ENCODE measurements at places on chromosomes 12 and 14.

DNA sequence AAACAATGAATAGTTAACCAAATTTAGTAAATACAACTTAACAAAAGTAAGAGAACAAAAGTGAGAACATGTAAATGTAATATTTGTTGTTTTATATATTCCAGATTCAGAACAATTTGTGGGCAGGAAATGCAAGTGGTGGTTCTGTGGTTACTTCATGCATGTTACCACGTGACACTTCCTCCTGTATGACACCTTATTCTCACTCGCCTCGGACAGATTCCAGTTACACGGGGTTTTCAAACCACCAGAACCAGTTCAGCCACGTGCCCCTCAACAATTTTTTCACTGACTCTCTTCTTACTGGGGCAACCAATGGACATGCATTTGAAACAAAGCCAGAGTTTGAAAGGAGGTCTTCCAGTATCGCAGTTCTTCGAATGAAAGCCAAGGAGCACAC is 21.0 kb downstream of the ALX1 start:
- DNase-seq = no peak

DNA sequence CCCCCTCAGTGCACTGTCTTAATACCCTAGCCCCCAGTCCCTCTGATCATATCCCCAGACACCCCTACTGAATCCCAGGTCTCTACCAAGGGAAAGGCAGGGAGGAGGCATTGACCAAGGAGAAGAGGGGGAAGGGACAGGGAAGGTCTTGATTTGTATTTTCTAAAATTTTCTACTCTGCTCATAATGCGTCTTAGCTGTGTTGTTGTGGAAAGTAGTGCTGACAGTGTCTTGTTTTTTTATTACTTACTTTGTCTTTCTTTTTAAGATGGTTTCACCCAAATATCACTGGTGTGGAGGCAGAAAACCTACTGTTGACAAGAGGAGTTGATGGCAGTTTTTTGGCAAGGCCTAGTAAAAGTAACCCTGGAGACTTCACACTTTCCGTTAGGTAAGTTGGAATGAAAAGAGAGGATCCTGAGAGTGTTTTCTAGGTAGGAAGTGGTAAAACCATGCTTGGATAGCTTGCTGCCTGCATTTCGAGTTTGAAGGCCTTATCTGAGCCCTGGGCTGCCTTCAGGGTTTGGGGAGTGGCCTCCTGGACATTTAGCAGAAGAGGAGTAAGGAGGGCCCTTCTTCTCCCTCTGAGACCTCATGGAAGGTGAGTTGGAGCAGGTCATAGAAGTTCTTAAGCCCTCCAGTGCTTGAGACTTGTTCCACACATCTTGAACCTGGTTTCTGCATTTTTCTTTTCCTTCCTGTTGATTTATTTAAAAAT is 27.4 kb downstream of the PTPN11 start:
- DNase-seq = no peak

- DNase-seq = no peak
Measured at GRCh38 chr14:30020271-30020670, 92.6 kb upstream of the PRKD1 start.

DNA sequence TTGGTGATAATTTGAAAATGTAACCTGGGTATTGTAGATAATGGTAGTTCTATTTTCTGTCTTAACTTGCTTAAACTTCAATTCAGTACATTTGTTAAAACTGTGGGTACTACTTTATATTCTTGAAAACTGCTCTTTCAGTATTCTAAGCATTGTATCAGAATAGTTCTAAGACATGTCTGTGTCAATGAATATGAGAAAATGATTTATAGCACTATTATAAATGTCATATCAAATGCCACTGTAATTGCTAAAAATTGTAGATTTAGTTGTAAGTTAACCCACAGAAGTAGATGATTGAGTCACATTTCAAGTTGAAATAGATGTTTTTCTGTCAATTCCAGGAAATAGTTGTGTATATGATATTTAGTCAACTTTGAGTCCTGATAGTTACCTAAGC is 2.4 kb downstream of the NAA30 start:
- no peak for DNase-seq

DNA sequence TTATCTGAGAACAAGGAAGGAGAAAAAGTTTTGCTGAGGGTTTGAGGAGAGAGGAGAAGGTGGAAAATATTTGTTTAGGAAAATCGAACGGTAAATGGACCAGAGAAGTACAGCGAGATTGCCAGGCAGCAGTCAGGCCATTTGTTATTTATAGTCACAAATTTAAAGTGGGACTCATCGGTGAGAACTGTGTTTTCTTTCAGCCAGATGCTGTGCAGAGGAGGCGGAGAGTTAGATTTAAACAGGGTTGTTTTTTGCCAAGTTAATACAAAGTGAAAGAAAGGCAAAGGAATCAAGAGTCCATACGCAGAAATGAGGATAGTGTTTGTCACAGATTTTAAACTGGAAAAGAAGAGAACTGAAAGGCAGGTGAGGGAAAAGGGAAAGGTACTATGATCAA is 200.6 kb upstream of the CNOT2 start:
- DNase-seq = no peak

- DNase-seq = no peak
Measured at GRCh38 chr12:79420146-79420618, 270.6 kb downstream of the PAWR start.

DNA sequence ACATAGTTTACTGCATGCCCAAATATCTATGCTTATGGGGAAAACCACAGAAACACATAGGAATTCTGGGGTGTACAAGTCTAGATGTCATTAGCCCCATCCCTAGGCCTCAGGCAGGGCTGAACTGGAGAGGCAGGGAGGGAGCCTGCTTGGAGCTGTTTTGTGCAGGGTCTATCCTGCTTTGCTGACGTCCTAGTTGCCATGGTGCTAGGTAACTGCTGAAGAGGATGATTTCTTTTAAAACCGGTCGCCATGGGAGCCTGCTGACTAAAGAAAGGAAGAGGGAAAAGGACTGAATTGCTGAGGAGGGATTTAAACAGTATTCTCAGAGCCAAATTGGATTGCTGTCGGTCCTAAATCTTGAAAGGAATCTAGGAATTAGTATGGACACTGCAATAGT is 10.7 kb downstream of the GPR19 start:
- no peak for DNase-seq
